ENCODE measurements at places on chromosomes 12 and 14. TPM values are rescaled to one million over a fixed set of nuclear protein-coding genes. Genes with fewer than 3 reads are reported as not detected.

Gene CDCA3
- 7.5 TPM for total RNA-seq

Gene IFI27
- total RNA-seq, result 1.8 TPM

Gene IRF2BPL
- 34.5 TPM for total RNA-seq

Gene HPD
- 35.8 TPM for total RNA-seq

Gene CABP1
- total RNA-seq, result not detected

Gene SYCP3
- not detected for total RNA-seq

DNA sequence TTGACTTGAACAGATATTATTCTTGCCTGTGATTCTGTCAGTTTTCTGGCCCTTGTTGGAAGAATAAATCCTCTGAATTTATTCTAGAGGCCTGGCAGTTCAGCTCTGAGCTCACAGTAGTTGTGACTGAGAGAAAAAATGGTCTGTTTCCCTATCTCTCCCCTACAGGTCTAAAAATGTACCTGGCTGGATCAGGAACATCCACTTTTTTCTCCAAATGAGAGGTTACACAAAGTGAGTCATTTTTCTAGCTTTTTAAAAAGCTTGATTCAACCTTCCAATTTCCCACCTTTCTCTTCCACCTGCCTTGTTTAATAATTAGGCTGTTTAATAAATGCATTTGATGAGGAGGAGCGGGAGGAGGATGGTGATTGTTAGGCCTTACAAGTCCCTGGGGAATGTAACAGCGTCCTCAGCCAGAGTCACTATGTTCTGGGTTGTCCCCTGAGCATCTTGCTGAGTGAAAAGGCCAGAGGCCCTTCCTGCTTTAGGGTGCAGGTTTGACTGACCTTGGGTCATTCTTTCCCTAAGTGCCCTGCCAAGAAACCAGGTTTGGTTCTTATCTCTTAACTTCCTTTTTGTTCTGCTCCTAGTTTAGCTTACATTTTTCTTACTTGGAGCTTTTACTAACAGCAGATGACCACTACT, 91.7 kb upstream of the FUT8 start:
- DNase-seq, result no peak

GRCh38 chr14:64692189-64692985, 11.8 kb upstream of the PLEKHG3 start:
- DNase-seq, result no peak

DNA sequence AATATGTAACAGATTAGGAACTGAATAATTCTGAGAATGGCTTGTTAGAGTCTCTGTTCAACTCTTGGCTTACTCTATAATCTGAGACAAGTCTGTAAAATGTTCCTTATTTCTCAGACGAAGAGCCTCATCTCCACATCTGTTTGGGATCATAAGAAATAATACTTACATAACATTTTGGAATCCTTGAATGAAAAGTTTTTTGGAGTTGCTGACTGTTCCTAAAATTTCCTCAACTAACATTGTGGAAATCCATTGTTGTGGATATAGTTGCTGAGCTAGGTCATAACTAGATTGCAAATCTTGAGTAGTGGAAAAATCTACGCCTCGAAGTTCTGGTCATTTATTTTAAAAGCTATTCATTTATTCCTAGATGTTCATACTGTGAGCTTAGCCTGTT, 402.9 kb downstream of the ZFP36L1 start:
- DNase-seq, result no peak

- DNase-seq, result no peak
These were observed 157.8 kb downstream of the ZFP36L1 start for GRCh38 chr14:68634874-68635595.

- peak; percentile 46 for DNase-seq
These were observed 2.4 kb downstream of the ATF7 start for GRCh38 chr12:53623548-53624385.

DNA sequence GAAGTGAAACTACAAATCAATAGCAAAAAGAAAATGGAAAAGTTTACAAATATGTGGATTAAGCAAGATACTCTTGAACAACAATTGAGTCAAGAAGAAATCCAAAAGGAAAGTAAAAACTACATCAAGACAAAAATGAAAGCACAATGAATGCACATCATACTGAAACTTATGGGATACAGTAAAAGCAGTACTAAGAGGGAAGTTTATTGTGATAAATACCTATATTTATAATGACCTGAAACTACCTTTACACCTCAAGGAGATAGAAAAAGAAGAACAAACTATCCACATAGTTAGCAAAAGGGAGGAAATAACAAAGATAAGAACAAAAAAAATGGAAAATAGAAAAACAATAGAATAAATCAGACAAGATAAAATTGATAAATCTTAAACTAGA, 375.0 kb downstream of the TRHDE start:
- no peak for DNase-seq

- DNase-seq, result no peak
These were observed 41.0 kb downstream of the GPHB5 start for GRCh38 chr14:63277591-63278183.

- DNase-seq, result no peak
These were observed 268.6 kb downstream of the BTG1 start for GRCh38 chr12:91877022-91877421.

DNA sequence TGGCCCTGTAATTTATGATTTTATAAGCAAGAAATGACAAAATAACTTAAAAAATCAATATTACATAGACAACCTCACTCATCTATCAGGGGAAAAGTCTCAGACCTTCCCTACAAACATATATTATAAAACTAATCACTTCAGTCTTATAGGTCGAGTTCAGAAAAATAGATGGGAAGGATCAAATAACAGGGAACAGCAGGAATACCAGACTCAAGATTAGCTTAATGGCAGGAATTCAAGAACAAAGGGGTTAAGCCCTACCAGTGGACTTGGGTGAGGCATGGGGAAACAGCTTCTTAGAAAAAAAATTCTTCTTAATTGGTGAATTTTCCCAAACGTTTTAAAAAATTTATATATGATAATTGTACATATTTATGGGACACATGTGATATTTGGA, 51.6 kb upstream of the CRY1 start:
- no peak for DNase-seq

DNA sequence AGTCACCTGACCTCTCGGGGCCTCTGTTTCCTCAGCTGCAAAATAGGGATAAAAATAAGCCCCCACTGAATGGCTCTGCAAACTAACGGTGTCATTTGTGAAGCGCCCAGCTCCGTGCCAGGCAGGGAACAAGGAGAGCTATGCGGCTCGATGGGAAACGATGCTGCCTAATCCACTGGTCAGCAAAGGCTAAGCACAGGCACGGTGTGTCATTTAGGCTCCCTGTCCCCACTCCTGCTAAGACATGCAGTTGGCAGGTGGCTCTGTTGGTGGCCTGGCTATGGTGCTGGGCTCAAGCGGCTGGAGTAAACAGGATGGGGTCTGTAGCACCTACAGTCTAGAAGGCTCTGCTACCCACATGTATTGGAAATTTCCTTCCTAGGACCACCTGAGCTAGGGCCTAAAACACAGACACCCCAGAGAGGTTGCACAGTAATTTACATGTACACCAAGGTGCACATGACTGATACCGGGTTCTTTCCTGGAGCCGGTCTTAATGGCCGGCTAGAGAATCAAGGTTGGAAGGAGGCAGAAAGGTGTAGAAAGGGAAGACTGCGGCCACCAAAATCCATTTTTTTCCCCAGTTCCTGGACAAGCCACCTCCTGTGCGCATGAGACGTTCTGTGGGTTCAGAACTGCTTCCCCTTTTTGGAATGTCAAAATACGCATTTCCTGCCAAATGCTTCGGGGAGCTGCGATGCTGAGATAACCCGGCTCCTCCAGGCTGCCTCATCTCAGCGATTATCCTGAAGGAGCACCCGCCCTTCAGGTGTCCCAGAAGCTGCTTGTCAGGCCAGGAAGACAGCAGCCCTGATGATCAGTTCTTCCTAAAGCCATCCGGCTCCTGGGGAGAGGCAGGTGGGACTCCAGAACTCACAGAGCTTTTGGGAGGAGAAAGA, 1.0 kb downstream of the CACNA2D4 start:
- peak; percentile 3 for DNase-seq

DNA sequence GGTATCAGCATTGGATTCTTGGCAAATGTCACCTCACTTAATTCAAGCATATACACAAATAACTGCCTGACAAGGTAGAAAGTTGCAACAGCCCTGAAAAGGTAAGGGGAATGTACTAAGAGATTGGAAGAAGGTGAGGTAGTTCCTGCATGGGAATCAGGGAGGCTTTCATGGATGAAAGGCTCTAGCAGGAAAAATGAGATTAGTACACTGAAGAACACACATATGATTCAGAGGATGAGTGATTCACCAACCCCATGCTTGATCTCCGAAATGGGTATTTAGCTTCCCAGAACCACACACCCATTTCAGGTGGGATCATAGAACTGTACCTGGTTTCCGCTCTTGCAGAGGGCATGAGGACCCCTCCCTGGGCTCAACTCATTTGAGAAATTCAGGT, 65.8 kb downstream of the PAH start:
- DNase-seq, result no peak

DNA sequence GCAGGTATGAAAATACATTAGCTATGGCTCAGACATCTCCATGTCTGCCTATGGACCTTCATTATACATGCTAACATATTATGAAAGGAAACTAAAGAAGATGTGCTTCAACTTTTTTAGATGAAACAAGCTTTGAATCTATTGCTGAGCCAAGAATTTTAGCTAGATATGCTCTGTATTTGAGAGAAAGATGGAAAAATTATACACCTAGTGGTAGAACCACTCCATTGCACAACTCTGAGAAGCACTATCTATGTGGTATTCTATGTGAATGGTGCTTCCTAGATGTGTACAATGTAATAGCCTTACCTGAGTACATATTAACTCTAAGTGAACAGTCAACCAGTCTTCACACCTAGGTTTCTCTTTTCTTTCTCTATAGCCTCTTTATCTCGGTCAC, 17.3 kb downstream of the EPYC start:
- DNase-seq, result no peak

All from hepatocyte (in vitro differentiated cells).